Liver (tissue), 10 donors: ENCODE measurements at places on chromosomes 7 and 10.

DNA sequence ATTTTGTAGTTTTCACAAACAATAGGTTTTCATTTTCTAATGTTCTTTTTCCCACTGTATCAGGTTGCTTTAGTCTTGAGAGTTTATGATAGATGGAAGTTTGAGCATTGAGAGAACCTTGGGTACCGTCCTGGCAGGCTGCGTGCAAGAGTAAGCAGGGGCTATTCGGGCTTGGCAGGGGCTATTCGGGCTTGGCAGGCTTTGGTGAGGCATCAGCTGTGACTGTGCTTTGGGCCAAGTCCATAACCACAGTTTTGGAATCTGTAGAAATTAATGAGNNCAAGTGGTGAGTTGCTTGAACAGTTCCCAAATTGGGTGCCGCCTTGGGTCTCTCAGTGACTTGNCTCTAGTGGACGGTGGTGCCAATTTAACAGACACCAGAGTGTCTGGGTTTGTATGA is 424.6 kb downstream of the PAXIP1 start:
- DNase-seq: no peak

- DNase-seq: no peak
Observed at GRCh38 chr7:101635484-101635883, 6.4 kb upstream of the MYL10 start.

DNA sequence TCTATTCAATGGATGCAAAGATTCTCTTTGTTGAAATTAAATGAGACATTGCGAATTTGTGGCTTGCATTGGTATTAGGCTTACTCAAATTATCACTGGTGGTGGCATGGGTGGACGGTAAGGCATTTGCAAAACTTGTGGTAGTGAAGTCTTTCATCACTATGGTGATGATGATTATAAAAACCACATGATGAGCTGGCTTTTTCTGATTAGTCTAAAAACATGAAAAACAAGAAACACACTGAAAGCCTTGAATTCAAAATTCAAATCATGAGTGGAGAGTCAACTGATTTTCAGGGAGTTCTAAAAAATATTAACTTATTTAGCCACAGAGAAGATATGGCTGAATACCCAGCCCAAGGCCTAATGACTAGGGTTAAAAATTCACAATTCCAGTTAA is 99.8 kb upstream of the HGF start:
- DNase-seq: no peak

DNA sequence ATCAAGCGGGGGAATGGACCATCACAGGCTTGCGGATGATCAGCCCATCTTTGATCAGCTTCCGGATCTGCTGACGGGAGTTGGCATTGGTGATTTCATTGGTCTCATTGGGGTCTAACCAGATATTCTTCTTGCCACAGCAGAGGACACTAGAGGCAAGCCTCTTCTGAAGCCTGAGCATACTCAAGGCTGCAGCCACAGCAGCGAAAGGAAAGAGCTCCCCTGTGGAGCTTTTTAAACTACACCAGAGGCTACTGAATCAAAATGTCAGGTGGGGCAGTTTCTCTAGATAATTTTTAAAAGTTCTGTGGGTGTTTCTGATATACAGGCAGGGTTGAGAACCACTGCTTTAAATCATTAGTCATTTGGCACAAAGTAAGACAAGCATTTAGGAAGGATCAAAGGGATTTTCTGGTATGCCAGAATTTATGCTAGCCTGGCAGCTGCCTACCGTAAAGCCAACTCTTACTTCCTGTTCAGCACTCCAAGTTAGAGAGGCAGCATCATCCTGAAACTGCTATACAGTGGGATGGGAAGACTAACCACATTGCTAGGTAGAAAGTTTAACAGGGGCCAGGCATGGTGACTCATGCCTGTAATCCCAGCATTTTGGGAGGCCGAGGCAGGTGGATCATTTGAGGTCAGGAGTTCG is 7.0 kb downstream of the NAPEPLD start:
- no peak for DNase-seq

- DNase-seq: no peak
Observed at GRCh38 chr10:119119400-119119799, 15.5 kb downstream of the DENND10 start.

DNA sequence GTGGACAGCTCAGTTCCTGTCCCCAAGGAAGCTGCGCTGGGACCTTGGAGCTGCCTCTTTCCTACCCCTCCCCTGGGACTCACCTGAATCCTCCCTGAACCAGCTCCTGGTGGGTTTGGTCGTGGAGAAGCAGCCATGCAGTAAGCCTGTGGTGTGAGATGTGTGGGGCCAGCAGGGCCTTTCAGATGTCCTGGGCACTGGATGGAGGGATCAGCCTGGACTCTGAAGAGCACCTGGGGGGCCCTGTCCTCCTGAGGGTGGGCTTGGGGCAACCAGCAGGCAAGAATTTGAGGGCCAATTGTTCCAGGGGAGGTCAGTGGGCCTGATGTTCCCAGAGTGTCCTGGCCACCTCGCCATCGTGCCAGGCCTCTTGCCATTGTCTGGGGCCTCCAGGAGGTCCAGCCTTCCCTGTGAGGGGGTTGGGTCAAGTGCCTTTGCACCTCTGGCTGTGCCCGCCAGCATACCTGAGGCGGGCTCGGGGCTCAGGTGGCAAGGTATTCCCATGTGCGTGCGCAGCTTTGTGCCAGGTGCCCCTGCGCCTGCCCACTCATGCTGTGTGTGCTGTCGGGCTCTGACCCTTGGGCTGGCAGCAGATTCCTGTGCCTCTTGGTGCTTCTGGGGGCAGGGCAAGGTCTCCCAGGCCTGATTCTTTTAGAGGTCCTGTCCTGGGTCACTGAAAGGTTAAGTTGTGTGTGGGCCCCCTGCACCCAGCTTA is 7.3 kb downstream of the TRIM8 start:
- no peak for DNase-seq

DNA sequence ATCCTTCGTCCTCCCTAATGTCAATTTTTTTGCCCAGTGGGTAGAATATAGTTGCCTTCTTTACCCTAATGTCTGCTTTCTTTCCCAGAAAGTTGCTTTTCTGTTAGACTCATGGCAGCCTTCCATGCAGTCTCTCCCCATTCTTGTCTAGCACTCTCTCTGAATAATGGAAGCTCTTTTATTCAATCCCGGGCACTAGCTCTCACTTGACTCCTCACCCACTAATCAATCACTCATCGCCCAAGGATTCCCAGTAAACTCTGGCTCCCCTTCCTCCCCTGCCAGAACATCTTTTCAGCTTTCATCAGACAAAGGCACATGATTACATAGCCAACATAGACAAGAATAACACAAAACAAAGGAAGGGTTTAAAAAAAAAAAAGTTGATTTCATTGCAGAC is 100.2 kb upstream of the RELN start:
- DNase-seq: no peak

DNA sequence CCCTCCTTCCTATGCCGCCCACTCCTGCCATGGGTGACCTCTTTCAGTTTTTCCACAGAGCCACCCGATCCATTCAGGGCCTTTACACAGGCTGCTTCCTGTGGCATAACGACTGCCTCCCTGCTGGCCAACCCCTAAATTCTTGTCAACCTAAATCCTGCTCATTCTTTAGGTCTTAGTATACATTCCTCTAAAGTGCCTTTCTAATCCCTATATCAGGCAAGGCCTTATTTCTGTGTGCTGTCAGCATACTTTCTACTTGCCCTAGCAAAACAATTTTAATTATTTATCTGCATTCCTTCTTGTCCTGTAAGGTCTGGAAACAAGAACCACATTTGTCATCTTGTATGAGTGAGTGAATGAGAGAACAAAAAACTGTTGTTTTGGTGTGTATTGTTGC is 132.4 kb downstream of the DNAH11 start:
- DNase-seq: no peak

DNA sequence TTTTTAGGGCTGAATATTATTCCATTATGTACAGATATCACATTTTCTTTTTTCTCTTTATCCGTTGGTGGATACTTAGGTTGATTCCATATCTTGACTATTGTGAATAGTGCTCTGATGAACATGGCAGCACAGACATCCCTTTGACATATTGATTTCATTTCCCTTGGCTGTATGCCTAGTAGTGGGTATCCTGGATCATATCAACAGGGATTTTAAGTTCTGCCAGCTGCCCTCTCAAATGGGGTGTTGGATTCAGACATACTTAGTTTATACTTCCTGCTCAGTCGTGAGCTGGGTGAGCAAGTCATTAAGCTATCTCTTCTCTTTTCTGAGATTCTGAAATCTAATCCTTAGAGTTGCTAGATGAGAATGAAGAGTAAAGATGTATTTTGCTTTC is 139.6 kb upstream of the SORCS3 start:
- no peak for DNase-seq

- DNase-seq: no peak
Observed at GRCh38 chr7:36202398-36202797, 49.3 kb downstream of the EEPD1 start.

DNA sequence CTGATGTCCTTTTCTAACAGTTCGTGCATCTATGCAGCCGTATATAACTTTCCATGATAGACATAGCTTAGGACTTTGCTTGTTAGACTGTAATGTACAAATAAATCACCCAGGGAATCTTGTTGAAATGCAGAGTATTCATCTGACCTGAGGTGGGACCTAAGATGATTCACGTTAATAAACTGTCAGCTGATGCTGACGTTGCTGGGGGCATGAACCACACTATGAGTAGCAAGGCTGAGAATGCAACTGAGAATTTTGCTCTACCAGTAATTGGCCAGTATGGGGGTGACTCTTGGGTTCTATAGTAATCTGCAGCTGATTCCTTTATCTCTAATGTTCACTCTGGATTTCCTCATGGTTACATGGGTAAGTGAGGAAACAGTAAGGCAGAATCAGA is 130.1 kb upstream of the MALRD1 start:
- DNase-seq: no peak

GRCh38 chr7:7816816-7817536 is 98.6 kb upstream of the RPA3 start:
- no peak for DNase-seq

DNA sequence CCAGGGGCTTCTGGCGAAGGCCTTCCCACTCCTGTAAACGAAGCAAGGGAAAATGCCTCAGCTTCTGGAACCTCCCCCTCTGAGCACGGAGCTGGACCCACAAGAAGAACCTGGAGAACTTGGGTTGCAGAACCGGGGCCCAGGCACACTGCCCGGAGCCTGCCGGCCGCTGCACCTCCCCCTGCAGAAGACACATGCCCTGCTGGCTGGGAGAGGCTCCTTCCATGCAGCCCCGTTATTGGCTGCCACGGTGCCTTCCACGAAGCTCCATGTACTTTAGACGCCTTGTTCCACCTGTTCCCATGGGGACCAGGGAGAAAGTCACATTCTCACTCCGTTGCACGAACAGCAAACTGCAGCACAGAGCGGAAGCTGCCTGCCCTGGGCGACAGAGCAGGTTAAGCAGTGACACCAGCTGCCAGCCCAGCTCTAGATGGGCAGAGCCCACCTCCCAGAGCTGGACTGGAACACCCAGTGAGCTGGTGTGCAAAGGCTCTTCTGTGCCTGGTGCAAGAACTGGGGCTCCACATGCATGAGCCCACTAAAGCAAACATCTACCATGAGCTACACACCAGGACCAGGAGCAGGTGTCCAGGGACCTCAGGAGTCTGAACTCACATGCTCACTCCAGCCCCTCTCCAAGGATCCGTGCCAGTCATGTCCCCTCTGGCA is 70.1 kb downstream of the TNS3 start:
- no peak for DNase-seq

- DNase-seq: no peak
Observed at GRCh38 chr7:93902777-93903423, 3.5 kb upstream of the GNGT1 start.

GRCh38 chr10:117167789-117168674 is 29.3 kb upstream of the KCNK18 start:
- DNase-seq: peak; percentile 66

GRCh38 chr10:132397671-132398565 is 918 bp downstream of the PWWP2B start:
- DNase-seq: no peak

- no peak for DNase-seq
Observed at GRCh38 chr10:133207627-133208026, 22.4 kb upstream of the UTF1 start.

DNA sequence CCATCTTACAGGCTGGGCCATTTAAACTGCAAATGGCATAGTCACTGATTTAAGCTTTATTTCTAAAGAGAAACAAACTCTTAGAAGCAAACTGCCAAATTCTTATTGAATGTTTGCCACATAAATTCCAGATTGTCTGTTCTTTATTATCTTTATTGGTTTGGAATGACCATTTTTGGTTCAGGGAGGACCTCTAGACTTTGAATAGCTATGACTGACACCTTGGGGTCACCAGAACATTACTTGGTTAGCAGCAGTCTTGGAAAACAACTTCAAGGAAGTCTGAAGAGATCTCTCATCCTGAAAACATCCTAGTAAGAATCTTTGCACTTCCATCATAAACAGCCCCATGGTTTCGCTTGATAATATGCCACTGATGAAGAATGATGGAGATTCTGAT is 197.1 kb downstream of the SUGCT start:
- no peak for DNase-seq

- no peak for DNase-seq
Observed at GRCh38 chr7:155222061-155222460, 75.6 kb upstream of the INSIG1 start.

DNA sequence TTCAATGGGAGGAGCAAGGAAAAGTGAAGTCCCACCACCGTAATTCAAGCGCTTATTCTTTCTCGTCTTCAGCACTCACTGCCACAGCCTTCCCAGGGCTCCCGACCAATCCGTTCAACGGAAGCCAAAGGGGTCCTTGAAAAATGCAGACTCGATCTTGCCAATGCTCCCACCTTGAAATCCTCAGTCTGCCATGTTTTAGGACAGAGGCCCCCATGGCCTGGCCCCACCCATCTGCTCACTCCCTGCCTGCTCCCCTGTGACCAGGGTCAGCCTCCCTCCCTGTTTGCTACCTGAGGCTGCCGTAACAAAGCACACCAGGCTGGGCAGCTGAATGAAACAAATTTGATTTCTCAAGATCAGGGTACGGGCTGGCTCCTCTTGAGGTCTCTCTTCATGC is 3.0 kb upstream of the DNAAF5 start:
- DNase-seq: no peak

DNA sequence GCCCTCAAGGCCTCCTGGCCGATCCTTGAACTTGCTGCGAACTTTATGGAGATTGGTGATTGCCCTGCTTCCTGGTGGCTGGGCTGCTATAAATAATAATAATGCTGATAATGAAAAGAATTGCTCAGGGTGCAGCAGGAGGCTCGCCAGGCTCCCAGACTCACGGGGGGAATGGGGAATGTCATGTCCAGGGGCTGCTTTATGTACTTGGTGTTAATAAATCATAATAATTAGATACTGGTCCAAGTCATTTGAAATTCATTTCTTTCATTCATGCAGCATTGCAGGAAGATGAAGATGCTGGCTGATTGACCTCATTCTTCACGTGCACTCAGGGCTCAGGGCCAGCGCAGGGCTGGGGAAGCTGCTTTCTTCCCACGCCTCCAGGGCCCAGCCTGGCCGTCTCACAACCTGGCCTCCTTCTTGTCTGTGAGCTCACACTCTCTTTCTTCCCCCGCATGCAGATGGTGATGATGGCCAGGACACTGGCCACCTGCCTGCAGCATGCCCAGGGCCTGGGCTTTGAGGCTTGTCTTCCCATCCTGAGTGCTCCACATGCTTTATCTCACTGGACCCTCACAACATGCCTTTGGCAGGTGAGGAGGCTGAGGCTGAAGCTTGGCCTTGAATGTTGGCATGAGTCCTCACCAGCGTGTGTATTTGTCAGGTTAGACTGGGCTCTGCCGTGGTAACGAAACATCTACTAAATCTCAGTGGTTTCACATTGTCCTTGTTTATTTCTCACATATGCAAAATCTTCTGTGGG is 138.4 kb upstream of the TNS3 start:
- DNase-seq: no peak
